ENCODE measurements at places on chromosomes 16 and 17. TPM values are rescaled to one million over a fixed set of nuclear protein-coding genes. Genes with fewer than 3 reads are reported as not detected.

PRDM7 gene
- not detected for total RNA-seq

RNF167 gene
- 14.1 TPM for total RNA-seq

KRTAP4-4 gene
- not detected for total RNA-seq

KRTAP2-3 gene
- total RNA-seq: not detected

All from parietal lobe (tissue), 2 donors.